Activated T-cell treated with anti-CD3 and anti-CD28 coated beads for 24 hours (primary cell): ENCODE measurements at places on chromosomes 12 and 14.

GRCh38 chr14:88386256-88386794 lies 868 bp downstream of the SPATA7 start:
- DNase-seq, result no peak

- DNase-seq, result no peak
Measured at GRCh38 chr14:68458840-68459469, 333.9 kb downstream of the ZFP36L1 start.

- no peak for DNase-seq
Measured at GRCh38 chr12:120719496-120720233, 6.0 kb upstream of the ACADS start.

GRCh38 chr12:16955083-16955657 lies 349.2 kb upstream of the LMO3 start:
- DNase-seq, result no peak

DNA sequence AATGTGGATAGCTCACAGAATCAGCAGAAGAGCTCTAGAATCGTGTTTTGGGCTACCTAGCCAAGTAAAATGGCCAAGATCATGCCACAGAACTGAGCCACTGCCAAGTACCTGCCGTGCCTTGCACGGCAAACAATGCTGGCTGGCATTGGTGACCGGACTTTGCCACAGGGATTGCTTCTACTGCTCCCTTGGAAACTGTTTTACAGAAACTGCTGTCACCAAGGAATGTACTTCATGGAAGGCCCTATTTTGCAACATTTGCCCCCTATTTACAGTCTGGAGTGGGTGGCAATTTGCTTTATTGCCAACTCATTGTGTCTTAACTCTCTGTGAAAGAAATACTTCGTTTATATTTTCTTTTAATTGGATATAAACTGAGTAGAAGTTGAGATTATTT lies 49.0 kb downstream of the BORCS5 start:
- no peak for DNase-seq

- no peak for DNase-seq
Measured at GRCh38 chr14:38063711-38064320, 143.9 kb upstream of the SSTR1 start.

GRCh38 chr12:66786531-66787308 lies 107.8 kb upstream of the GRIP1 start:
- no peak for DNase-seq

DNA sequence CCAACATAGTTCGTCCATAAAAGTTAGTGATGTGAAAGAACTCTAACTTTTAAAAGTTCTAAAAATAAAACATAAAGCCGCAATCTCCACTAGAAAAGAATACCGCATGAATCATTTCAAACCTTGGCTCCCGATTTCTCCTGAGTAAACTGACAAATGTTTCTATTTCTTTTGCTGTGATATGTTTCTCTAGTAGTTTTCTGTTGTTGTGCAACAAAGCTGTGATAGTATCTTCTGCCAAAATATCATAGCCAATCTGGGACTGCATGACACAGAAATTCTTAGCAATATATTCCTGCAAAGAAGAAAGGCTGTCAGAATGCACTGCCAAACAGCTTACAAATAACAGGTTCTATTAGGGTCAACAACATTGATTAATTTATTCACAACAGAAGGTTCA lies 174.0 kb downstream of the ITPR2 start:
- DNase-seq, result no peak

- DNase-seq, result no peak
Measured at GRCh38 chr14:30896435-30896834, 22.1 kb downstream of the COCH start.

DNA sequence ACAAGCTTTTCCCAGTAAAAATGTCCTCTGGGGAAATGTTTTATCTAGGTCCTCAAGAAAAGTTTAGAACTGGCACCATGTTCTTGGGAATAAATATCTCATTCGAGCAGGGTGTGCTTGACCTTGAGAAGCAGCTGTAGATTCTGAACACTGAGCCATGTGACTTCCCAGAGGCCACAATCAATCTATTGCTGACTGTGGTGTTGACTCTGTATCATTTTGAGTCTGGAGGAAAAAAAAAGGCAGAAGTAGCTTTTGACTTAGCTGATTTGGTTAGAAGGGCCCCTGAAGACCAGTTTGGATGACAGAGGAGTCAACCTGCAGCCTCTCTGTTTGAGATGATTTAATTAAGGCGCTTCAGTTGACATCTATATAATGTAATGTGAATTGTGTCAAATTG lies 592.4 kb upstream of the SEL1L start:
- DNase-seq, result no peak

- no peak for DNase-seq
Measured at GRCh38 chr12:80636832-80637231, 70.6 kb upstream of the MYF6 start.

GRCh38 chr14:83473416-83474235 lies 1940.0 kb upstream of the SEL1L start:
- no peak for DNase-seq

- no peak for DNase-seq
Measured at GRCh38 chr12:132719954-132720324, 9.3 kb downstream of the PGAM5 start.

DNA sequence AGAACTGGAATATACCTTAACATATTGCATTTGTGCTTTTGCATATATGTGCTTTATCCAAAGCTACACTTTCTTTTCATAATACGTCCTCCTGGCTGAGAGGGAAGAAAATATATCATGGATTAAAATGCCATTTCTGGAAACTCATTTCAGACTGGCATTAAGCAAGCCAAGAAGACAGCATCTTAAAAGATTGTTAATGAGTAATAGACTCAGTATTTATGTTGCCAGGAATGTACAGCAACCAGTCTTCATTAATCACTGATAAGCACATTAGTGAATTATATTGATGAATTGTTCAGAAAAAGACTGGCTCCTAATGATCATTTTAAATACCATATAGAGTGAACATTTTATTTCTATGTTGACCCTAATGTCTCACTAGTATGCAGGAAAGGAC lies 134.9 kb upstream of the IFNG-AS1 start:
- no peak for DNase-seq

- no peak for DNase-seq
Measured at GRCh38 chr14:60553808-60554207, 44.9 kb downstream of the SIX6 start.

- no peak for DNase-seq
Measured at GRCh38 chr14:33184587-33184986, 245.9 kb downstream of the NPAS3 start.

- DNase-seq, result no peak
Measured at GRCh38 chr14:99351166-99352007, 79.4 kb upstream of the BCL11B start.

DNA sequence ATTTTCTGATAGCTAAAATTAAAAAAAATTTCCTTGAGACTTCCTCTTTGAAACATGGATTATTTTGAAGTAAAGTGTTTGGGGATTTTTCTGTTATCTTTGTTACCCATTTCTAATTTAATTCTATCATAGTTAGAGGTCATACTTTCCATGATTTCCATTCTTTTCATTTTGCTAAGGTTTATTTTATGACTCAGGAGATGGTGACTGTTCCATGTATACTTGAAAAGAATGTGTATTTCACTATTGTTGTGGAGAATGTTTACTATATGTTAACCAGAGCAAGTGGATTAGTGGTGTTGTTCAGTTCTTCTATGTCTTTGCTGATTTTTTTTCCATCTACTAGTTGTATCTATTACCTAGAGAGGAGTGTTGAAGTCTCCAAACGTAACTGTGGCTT lies 250.5 kb upstream of the PELI2 start:
- DNase-seq, result no peak

GRCh38 chr14:90624227-90624626 lies 192.0 kb downstream of the TTC7B start:
- DNase-seq, result no peak

- no peak for DNase-seq
Measured at GRCh38 chr12:131106349-131106941, 152.7 kb downstream of the ADGRD1 start.

DNA sequence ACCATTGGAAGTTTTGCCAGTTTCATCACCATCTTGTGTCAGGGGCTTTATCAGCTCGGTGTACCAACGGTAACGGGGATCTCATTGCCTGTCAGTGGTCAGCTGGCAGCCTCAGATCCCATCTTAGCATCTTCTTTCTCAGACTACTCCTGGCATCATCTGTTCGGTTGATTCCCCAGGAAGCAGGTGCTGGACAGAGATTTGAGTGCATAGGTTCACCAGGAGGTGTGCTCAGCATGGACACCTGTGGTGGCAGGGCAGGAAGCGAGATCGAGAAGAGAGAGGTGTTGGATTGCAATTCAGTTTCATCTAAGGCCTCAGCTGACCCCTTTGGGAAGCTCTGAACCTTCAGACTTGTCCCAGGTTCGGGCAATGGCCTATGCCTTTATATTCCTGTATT lies 76.0 kb downstream of the C12orf75 start:
- DNase-seq, result no peak

- DNase-seq, result peak; percentile 18
Measured at GRCh38 chr14:72451054-72451972, 442.6 kb downstream of the DPF3 start.

DNA sequence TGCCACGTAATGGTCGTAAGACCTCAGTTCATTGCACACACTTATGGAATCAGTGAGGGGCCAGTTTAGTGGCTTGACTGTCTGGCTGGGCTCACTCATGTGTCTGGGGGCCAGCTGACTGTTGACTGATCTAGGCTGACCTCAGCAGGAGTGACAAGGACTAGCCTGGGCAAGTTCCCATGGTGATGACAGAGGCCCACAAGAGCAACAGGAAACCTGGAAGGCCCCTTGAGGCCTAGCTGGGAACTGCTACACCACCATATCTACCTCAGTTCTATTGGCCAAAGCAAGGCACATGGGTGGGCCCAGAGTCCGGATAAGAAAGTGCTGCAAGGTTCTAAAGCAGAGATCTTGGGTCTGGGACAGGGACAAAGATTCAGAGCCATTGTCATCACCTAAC lies 21.3 kb upstream of the RFLNA start:
- no peak for DNase-seq

DNA sequence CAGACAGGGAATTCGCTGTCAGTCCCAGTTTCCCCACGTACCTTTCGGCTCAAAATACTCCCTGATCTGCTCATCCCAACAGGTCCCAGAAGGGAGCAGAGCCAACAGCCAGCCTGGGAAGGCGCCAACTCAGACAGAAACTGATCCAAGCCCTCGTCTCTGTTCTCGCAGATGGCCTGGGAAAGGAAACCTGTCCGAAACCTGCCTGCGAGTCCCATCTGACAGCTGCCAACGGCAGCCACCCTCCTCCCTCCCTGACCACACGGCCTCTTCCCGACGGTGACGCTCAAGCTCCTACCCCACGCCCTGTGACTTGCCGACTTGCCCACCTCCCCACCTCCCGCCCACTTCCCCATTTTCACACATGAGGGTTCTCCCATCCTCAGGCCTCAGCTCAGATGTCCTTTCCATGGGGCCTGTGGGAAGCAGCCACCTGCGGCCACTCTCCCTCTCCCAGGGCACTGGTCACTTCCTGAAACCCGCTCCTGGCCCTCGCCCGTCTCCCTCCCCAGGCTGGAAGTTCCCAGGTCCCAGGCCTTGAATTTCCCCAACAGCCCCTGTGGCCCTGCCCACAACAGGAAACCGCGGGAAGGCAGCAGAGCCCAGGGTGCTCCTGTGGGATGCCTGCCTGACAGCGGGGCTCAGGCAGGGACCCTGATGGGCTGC lies 60.9 kb upstream of the FBRSL1 start:
- no peak for DNase-seq

- no peak for DNase-seq
Measured at GRCh38 chr12:75581515-75581914, 70.1 kb upstream of the KRR1 start.

DNA sequence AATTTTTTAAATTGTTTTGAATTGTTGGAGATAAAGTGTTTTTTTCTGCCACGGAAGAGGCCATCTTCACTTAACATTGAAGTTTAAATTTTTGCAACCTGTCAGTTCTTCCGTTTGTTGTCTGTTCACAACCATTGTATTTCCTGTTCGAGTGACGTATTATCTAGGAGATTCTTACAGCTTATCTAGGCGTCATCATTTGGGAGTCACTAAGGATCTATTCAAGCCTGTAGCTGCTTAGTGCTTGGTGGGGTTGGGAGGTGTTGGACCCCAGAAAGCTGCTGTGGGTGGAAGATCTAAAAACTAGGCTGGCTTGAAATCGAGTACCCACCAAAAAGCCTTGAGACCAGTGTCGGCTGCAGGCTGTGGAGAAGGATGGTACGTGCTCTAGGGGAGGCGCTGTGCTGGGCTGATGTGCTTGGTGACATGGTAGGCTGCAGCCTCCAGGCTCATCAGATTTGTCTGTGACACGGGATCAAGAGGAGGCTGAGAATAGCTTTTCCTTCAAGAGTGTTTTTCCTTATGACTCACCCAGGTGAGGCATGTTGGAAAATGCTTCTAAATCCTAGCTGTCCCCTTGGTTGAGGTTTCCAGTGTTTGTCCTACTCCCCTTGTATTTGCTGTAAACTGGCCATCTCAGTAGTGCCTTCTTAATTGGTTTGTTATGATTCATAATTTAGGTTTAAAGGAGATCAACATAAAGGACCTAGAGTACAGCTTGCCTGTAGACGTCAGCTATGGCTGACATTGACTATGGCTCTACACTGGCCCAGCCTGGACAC lies 57.8 kb downstream of the ATG14 start:
- no peak for DNase-seq

DNA sequence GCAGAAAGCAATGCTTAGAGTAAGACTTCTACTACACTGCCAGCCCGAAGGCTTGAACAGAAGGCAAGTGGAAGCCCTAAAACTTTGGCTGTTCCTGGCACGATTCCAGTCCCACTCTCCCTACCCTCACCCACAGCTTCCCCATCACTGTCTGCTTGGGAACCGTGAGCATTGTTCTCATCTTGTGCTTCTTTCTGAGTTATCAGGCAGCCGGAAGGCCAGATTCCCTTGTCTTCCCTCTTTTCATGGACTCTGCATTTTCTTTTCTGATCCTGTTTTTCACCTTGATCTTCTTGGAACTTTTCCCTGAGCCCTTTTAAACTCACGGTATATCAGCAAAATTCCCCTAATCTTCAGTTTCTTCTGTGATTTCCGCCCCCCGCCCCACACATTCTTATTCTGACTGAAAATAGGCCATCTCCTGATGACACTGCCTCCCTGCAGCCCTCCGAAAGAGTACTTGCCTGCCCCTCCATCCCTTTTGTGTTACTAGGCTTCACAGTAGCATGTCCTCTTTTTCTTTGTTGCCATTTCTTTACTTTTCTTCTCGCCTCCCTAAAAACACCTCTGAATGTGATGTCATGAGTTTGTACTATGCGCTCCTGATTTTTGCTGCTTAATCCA lies 29.9 kb downstream of the RCOR1 start:
- no peak for DNase-seq

GRCh38 chr14:94001501-94002396 lies 4.6 kb downstream of the CCDC197 start:
- peak; percentile 58 for DNase-seq
